ENCODE measurements at places on chromosomes 4 and X.

DNA sequence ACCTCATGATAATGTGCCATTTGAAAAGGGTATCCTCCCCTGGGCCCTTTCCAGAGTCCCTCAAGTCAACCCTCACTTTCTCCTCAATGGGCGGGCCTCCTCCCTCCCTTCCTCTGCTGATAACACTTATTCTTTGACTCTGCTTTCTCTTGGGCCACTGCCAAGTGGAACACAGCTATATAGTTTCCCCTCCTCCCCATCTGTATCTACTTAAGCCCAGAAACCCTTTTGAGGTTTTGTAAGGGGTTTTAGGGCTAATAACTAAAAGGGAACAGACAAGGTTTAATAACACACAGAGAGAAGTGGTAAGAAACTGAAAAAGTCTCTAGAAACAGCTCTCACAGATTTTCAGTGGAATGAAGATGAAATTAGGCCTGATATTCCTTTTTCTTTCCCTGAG, 116.7 kb downstream of the GPC3 start:
- no peak for DNase-seq

DNA sequence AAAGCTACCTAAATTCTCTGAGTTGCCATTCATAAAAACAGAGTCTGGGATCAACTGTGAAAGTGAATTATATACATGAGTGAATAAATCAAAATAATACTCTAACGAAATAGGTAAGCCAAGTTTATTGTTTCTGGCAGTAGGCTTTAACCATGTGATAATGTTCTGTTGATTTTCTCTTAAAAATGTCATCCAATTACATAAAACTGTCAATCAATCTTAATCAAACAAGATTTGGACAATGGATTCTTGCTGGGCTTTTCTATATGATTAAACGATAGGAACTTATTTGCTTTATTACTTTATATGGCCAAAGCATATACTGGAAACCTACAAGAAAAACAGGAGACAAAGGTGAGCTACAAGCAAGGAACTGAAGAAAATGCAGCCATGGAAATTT, 148.8 kb downstream of the INPP4B start:
- no peak for DNase-seq

DNA sequence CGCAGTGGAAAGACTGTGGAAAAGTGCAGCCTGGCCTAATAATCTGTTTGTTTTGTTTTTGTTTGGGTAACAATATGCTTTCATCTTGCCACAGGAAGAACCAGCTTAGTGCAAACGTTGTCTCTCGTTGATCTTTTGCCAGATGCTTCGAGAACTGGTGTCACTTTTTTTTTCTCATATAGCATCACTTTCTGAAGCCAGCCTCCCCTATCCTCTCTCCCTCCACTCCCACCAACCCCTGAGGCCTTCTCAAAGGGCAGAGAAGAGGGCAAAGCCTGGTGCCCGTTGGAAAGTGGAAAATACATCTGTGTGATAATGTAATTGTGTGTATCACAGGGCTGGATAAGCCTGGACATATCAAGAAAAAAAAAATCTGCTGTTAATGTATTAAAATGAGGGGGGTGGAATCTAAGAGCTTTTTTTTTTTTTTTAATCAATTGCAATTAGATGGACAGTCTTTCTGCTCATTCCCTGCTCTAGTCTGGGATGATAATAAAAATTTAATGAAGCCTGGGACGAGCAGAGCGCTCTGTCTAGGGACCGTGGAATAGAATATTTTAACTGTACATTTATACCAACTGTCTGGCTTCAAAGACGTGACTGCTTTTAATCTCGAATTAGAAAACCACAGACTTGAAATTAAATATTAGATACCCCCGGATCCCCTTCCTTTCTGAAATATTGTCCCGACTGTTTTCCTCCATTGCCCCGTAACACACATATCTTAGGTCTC, 8.1 kb downstream of the POU4F2 start:
- no peak for DNase-seq

GRCh38 chr4:18404642-18405041, 383.1 kb upstream of the LCORL start:
- no peak for DNase-seq

GRCh38 chr4:47032405-47033106, 1.2 kb downstream of the GABRB1 start:
- DNase-seq: no peak

DNA sequence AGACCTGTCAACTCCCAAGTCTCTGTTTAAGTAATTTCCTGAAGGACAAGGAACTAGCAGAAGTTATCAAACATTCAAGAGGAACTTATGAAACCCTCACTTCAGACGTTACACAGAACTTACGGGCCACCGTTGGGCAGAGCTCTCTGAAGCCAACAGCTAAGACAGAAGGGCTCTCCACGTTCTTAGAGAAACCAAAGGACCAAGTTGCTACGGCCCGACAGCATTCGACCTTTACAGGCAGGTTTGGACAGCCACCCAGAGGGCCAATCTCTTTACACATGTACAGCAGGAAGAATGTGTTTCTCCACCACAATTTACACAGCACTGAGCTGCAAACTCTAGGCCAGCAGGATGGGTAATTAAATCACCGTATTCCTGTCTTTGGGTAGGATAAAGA, 705.1 kb upstream of the GRID2 start:
- no peak for DNase-seq

GRCh38 chrX:136262243-136262642, 11.0 kb upstream of the MAP7D3 start:
- DNase-seq: no peak

DNA sequence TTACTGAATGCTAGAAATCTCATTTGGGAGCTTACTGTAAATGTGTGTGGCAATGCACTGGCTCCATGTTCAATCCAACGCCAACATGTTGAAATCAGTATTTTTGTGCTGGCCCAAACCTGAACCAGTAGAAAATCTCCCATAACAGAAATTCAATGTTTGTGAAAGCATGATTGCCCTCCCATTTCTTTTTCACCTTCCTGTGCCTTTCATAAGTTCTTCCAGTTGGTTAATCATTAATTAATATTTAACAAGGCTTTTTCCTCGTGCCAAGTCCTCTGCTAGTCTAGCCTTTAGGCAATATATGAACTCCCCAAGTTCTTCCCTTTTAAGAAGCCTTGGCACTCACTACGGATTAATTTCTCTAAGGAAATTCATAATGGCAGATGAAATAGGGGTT, 1.3 kb upstream of the PLS3 start:
- DNase-seq: no peak

DNA sequence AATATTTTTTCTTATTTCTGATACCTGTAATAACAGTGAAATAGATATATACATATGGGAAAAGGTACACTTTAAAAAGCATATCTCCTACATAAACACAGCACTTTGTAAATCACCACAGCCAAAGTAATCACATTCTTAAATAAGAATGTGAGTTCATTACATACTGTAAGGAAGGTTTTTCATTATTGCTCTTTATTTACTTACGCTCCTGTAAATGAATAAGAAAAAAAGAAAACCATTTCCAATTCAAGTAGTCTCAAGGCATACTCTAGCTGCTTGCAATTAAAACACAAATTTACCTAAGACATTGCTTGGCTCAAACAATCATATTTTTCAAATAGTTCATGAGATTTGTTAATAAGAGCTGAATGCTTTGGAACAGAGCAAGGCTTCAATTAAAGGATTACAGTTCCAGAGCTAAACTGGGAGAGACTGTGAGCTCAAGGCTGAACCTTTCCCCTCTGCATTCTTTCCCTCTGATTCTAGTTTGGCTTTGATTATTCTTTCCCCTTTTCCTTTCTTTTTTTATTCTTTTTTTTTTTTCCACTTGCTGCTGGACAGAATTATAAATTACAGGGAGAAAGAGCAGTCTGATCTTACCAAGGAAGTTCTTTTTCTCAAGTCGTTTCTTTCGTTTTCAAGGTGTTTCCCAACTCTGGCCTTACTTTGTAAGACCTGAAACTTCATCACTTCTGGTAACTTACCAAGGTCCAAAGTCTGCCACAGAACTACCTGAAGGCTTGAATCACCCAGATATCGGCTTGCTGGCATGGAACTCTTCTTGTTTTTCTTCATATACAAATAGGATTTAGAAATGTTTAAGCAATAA, 278.3 kb downstream of the INPP4B start:
- no peak for DNase-seq

- DNase-seq: no peak
Measured at GRCh38 chrX:83512111-83512510, 4.0 kb downstream of the POU3F4 start.
